T-cell (primary cell): ENCODE measurements at places on chromosomes 5 and 9.

GRCh38 chr9:68749579-68750159, 44.6 kb downstream of the PIP5K1B start:
- no peak for DNase-seq

- DNase-seq = no peak
These were observed 684.1 kb downstream of the SEMA5A start for GRCh38 chr5:8861764-8862163.

GRCh38 chr5:2311851-2312250, 429.1 kb upstream of the IRX4 start:
- DNase-seq = no peak

DNA sequence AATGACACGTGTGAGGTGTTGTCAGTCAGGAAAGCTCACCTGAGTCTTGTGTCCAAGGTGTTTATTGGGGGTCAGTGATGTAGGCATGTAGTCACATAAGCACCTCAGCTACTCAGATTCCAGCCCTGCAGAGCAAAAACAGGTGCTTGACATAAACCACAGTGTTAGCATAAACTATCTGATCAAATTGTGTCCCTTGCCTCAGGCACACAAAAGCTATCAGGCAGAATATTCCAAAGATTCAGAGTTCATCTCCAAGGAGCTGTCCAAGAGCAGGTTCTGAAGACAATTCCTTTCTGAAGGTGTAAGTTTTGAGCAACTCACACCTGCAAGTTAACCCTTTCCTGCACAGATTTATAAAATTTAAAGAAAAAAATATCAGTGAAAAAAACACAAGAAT, 102.2 kb upstream of the ITGA1 start:
- no peak for DNase-seq

DNA sequence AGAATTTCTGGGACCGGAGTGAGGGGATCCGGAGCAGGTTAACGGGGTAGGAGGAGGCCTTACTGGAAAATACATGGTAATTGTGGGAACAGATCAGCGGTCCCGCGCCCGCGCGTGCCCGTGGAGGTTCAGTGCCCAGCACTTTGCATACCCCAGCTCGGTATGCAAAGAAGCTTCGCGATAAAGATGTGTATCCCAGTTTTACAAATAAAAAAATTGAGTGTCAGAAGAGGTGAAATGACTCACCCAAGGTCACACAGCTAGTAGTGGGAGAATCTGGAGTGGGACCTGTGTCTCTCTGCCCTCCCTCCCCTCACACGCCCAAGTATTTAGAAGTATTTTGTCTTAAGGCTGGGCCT, 967 bp downstream of the NEURL1B start:
- DNase-seq = no peak

- DNase-seq = no peak
These were observed 314.0 kb downstream of the ARHGEF28 start for GRCh38 chr5:73940026-73940425.

- no peak for DNase-seq
These were observed 296.3 kb upstream of the IZUMO3 start for GRCh38 chr9:24841993-24842392.

- DNase-seq = no peak
These were observed 256.2 kb downstream of the FER start for GRCh38 chr5:109003928-109004327.

GRCh38 chr9:123929870-123930831, at the start of gene DENND1A:
DENND1A (minus strand) TSS chr9:123930126; CDS start chr9:123929905, 221 bp downstream.
- DNase-seq = peak; percentile 70

DNA sequence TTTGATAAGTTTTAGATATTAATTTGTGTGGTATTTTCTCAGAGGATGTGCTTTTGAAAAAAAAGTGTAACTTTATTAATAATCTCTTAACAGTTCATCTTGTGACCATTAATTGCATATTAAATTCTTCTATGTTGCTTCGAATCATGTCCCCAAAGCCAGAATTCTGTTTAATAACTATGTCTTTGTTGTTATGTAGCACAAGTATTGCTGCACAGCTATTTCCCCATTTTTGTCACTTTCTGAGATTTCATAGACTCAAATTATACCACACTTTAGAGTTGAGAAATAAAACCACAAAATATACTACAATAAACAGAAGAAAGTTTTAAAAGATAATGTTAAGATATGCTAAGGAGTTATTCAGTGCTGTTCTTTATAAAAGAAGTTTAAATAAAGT, 2.8 kb downstream of the MEF2C start:
- no peak for DNase-seq

GRCh38 chr5:163963881-163964280, 458.5 kb downstream of the MAT2B start:
- no peak for DNase-seq

DNA sequence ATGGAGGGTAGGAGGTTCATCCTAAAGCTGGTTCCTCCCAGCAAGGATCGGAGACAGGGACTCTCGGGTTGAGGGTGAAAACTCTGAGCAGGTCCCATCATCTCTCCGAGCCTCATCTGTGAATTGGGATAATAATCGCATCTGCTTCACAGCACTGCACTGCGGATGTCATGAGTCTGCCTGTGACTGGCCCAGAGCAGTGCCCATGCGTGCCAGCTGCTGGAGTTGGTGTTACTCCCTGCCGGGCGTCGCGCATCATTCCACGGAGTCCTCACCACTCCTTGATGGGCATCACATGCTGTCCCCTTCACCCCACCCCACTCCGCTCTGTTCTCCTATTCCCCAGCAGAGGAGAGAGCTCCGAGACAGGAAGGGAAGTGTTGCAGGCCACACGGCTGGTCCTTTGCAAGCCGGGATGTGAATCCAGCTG, 35.1 kb upstream of the ORM1 start:
- no peak for DNase-seq

DNA sequence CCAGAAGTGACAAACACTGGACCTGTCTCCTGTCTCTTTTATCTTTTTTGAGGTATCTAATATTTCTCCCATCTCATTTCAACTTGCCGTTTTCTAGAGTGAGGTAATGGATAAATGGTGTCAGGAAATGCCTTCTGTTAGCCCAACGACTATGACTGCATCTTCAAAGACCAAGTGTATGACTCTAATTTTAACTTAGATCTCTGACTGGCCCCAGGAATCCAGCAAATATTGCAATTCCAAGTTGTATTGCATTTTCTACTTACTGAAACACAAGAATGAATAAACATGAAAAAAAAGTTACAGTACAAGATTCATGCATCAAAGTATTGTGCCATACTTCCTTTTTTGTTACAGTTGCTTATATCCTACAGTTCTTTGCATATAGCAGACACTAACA, 26.3 kb downstream of the SLC28A3 start:
- no peak for DNase-seq

- DNase-seq = no peak
These were observed 156.1 kb upstream of the VLDLR start for GRCh38 chr9:2465516-2465915.

GRCh38 chr5:109529987-109530386, 120.2 kb upstream of the PJA2 start:
- no peak for DNase-seq

DNA sequence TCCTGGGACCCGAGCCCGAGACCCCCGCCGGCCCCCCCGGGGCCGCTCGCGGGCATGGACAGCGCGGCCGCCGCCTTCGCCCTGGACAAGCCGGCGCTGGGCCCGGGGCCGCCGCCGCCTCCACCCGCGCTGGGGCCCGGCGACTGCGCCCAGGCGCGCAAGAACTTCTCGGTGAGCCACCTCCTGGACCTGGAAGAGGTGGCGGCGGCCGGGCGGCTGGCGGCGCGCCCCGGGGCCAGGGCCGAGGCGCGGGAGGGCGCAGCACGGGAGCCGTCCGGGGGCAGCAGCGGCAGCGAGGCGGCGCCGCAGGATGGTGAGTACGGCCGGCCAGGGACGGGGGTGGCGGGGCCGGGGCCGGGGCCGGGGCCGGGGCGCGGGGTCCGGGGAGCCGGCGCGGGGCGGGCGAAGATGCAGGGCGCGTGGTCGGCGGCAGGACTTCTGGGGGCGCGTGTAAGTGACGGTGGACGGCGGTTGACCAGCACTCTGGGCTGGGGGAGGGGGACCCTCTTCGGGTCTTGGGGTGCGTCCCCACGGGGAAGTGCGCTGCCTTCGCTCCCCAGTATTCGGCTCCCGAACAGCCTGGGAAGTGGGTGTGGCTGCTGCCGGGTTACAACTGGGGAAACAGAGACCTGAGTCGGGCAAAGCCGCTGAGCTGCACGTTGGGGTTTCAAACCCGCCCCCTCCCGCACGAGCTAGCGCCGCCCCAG, 520 bp downstream of the PRRX2 start:
- DNase-seq = no peak

DNA sequence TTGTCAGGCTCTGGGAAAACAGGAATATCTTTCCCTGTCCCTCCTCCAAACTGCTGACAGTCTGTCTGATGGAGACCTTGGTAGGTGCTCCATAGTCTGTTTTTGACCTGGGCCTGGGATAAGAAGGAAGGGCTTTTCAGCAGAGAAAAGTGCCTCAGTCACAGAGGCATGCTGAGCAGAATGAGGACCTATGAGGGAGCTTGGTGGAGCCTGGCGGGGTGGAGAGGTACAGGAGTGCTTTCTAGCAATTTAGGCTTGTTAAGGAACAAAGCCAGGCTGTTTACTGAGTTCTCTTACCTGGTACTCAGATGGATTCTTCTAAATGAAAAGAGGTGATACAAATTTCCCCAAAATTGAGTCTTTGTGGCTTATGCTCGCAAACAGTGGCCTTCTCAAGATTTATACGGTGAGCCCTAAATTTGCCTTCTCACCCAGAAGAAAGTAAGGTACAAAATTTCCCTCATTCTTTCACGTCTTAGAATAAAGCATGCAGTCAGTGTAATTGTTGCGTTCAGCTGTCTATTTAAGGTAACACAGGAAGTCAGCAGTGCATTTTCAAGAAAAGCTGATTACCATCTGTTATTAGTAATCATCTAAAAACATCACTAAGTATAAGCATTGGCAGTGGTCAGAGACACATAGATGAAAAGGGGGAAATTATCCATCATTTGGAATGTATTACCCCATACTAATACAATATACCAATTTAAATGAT, 28.6 kb upstream of the IL13 start:
- no peak for DNase-seq
